ENCODE measurements at places on chromosomes 3 and 15.

DNA sequence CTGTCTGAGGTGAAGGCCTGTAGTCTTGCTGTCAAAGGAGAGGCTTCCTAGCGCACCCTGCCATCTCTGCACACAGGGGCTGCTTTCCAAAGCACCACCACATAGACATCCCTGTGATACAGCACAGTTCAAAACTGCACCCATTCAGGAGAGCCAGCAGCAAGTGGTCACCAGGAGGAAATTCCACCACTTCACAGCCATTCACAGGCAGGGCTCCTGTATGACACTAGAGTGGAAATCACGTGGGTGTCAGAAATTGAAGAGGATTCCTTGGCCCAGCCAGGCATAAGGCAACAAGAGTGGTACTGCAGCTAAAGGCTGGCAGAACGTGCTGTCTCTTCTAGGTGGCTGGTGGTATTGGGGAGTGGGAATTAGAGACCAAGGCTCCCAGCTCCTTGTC lies 102.8 kb downstream of the RFTN1 start:
- no peak for DNase-seq

- no peak for DNase-seq
These were observed 8.0 kb downstream of the PIK3CA start for GRCh38 chr3:179156170-179156569.

DNA sequence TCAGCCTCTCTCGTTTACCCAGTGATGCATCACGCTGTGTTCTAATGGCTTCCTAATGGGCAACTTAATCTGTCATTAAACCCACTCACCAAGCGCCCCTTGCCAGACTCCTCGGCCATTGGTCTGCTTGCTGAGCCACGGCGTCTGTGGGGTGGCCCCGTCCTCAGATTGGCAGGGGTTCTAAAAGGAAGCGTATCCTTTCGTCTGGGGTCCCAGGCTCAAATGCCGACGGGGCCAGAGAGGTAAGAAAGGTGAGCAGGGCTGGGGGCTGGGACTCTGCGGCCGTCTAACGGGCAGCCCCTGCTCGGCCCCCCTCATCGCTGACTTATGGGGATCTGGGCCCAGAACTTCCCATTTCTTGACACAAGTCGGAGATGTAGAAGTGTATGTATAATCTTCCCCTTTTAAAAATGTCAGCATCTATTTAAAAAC lies 315.1 kb upstream of the PROK2 start:
- no peak for DNase-seq

DNA sequence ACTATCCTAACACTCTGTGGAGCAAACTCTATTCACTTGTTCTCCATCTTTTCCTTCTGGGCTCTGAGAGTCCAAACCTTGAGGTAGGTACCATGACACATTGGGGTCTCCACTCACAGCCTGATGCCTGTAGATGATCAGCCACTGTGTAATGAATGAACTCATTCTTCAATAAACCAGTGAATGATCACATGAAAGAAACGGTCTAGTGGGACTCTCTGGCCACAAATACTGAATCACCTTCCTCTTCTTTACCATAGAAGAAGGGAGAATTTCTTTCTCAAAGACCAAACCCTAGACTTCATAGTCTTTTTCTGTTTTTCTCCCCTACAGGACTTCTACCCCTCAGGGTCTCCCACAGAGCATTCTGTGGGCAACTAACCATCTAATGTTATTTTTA lies 20.5 kb upstream of the ABHD2 start:
- DNase-seq = no peak

DNA sequence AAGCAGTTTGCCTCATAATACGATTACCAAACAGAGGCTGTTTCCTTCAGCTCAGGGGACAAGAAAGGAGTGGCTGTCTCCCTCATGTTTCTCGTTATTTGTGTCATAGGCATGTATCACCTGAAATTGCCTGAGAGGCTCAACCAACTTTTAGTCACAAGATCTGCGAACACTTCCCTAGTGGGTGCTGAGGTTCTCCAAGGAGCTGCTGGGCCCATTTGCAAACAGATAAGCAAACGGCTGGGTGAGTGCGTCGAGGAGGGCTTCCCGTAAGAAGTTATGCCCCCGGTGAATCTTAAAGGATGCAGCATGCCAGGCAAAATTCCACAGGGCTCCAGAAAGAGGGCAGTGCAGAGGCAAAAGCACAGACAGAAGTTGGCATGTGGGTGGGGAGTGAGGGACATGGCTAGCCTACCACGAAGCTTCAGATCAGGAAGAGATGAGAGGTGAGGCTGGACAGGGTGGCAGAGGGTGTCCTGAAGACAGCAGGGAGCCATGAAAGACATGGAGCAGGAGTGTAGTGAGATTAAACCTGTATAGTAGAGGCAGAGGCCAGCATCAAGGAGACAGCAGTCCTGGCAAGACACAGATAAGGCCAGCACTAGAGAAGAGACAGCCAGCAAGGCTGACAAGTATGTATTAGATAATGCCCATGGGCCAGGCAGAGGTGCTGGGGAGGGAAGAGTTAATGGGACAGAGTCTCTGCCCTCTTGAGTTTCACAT lies 4.0 kb upstream of the GP9 start:
- DNase-seq = no peak

DNA sequence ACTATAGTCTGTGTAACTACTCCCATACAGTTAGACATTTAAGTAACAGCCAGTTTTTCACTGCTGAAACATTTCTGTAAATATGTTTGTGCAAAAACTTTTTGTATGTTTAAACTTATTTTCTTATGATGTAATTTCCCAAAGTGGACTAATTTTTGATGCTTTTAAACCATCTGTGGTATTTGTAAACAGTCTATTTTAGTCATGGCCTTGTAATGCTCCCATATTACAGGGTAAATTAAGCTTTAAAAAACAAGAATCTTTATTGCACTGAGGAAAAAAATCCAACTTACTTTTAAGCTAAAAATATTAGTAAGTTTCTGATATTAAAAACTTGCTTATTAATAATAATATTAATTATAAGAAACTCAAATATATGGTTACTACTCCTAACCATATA lies 13.5 kb downstream of the CCDC14 start:
- DNase-seq = no peak

- DNase-seq = no peak
These were observed 18.1 kb upstream of the VGLL4 start for GRCh38 chr3:11661827-11662226.

- no peak for DNase-seq
These were observed 1.1 kb upstream of the KPNA4 start for GRCh38 chr3:160566499-160566898.

GRCh38 chr15:71080166-71080565 lies 35.1 kb upstream of the THSD4 start:
- DNase-seq = no peak

GRCh38 chr3:33936171-33936920 lies 137.9 kb downstream of the PDCD6IP start:
- no peak for DNase-seq

- DNase-seq = no peak
These were observed 370.5 kb downstream of the CTNNB1 start for GRCh38 chr3:41569632-41570305.

All from effector memory CD8-positive, alpha-beta T cell (primary cell).